ENCODE measurements at places on chromosomes 13 and 19.

DNA sequence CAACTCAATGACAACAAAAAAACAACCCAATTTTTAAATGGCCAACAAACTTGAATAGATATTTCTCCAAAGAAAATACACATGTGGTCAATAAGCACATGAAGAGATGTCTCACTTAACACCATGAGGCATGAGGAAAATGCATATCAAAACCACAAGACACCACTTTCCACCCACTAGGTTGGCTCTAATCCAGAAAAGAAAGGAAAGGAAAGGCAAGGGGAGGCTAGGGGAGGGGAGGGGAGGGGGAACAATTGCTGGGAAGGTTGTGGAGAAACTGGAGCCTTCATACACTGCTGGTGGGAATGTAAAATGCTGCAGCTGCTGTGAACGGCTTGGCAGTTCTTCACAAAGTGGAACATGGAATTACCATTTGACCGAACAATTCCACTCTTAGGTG, 854.3 kb downstream of the UQCRFS1 start:
- DNase-seq, result no peak

DNA sequence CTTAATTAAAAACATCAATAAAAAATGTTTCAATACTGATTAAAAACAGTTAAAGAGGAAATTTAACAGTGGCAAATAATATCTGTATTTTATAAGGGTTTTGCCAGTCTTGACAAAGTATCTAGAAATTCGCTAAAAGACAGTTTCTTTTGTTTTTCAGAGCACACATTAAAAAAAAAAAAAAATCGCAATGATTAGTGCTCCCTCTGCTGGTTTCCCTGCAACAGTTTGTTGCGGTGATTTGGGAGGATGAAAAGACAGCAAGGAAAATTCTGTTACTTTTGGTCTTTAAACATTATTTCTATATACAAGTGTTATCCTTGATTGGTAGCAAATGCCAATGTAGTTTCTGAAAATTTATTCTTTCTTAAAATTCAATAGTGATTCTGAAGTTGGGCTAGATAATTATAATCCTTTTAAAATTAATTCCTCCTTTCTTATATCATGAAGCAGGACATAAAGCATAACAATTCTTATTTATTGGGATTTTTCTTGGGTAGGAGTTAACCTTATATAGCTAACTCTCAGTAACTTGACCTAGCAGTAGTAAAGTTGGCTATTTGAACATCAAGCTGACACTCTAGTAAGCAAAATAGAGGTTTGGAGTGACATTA, 23.1 kb upstream of the SPRY2 start:
- DNase-seq, result peak; percentile 17

GRCh38 chr13:72341904-72342303, 385.5 kb downstream of the MZT1 start:
- DNase-seq, result no peak

DNA sequence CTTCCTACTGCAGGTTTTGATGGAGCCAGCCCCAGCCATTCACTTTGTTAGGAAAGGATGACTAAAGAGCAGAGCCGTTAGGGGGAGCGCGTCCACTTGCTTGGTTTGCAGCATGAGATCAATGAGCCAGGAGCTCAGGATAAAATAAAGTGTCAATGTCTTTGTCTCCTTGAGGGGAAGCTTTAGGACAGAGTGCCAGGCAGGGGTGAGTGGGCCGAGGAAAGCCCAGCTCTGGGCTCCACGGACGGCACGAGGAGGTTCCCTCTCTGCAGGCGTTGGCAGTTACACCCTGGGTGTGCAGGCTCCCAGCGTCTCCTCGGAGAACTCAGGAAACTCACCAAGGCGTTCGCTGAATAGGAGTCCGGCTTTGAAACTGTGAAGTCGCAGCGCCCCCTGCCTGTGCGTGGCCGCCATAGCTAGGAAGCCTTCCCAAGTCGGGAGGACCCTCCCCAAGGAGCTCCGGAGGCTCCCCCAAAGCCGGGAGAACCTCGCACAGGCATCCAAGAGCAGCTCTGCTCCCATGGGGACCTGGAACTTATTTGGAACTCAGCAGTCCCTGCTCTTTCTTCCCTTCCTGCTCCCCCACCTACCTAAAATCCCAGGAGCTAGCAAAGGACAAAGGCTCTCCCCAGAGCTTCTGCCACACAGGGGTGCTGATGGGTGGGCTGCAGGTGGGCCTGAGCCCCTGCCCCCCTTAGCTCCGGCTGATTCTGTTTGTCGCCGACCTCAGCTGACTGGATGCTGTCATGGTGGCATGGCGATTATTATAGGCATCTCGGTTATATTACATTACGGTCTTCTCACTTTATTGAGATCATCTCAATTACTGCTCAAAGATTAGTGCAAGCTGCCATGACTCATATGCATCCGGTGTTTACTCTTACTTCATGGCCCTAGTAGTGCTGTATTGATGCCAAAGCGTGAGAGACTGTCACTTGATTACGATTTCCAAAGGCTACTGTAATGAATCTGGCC, 34.4 kb downstream of the GSX1 start:
- DNase-seq, result peak; percentile 83

DNA sequence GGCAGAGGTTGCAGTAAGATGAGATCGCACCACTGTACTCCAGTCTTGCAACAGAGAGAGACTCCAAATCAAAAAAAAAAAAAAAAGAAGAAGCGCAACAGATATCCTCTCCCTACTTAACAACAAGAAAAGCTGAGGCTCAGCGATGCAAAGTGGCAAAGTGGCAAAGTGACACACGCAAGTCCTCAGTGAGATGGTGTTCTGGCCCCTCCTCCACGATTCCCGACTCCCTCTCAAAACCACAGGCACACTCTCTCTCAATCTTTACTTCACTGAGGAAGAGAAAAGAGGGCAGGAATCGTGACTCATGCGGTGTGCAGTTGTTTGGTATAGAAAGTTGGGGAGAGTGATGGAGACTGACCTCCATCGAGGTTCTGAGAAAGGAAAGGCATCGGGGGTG, 12.6 kb downstream of the FFAR2 start:
- DNase-seq, result no peak

- DNase-seq, result no peak
These were observed 855.1 kb downstream of the SLITRK5 start for GRCh38 chr13:88526186-88526852.

- DNase-seq, result no peak
These were observed 312.1 kb upstream of the PCDH20 start for GRCh38 chr13:61727767-61728166.

- DNase-seq, result no peak
These were observed 870.3 kb upstream of the MIR17HG start for GRCh38 chr13:90477216-90477615.

GRCh38 chr19:7113233-7113632, 43.7 kb downstream of the ZNF557 start:
- DNase-seq, result no peak
